Mammary epithelial cell (primary cell): ENCODE measurements at places on chromosomes 13 and 19. TPM values are rescaled to one million over a fixed set of nuclear protein-coding genes. Genes with fewer than 3 reads are reported as not detected.

The CDX2 gene
- not detected for total RNA-seq

DNA sequence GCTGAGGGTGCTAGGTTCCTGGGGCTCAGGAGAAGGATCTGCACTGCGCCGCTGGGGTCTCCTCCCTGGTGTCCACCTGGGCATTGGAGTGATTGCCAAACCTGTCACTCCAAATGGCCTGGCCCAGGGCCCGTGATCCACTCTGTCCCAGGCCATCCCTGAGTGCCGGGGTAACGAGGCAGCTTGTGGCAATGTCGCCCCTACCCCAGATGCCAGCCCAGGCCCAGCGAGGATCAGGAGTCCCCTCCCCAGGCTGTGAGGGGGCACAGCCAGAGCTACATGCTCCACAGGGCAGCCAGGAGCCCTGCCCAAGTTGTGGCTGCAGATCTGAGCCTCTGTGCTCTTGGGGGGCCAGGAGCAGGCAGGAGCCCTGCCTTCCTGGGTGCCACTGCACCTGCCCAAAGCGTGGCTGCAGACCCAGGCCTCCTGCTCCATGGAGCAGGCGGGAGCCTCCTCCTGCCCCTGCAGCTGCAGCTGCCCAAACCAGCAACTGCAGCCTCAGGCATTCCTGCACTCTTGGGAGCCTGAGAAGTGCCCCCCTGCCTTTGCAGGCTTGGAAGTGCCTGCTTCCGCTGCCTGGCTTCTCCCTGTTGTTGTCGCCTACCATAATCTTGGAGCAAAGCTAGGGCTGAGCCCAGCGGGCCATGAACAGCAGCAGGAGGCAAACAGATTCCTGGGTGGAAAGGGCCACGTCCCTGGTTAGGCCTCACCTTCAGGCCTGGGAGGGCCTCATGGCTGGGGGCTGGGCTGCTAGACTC lies 4.6 kb downstream of the IGFL4 start:
- DNase-seq, result no peak

GRCh38 chr13:27822873-27823311 lies 30.6 kb downstream of the GSX1 start:
- peak; percentile 30 for DNase-seq

GRCh38 chr19:10864538-10864899 lies 6.8 kb upstream of the CARM1 start:
- DNase-seq, result peak; percentile 47

The GATAD2A gene
- 109 and 111 TPM in 2 replicates for total RNA-seq

- DNase-seq, result no peak
Measured at GRCh38 chr19:20357921-20358320, 190.9 kb downstream of the ZNF486 start.

The UBE2L5 gene
- not detected in 2 replicates for total RNA-seq

- no peak for DNase-seq
Measured at GRCh38 chr19:33404506-33405253, 31.2 kb downstream of the CEBPG start.

DNA sequence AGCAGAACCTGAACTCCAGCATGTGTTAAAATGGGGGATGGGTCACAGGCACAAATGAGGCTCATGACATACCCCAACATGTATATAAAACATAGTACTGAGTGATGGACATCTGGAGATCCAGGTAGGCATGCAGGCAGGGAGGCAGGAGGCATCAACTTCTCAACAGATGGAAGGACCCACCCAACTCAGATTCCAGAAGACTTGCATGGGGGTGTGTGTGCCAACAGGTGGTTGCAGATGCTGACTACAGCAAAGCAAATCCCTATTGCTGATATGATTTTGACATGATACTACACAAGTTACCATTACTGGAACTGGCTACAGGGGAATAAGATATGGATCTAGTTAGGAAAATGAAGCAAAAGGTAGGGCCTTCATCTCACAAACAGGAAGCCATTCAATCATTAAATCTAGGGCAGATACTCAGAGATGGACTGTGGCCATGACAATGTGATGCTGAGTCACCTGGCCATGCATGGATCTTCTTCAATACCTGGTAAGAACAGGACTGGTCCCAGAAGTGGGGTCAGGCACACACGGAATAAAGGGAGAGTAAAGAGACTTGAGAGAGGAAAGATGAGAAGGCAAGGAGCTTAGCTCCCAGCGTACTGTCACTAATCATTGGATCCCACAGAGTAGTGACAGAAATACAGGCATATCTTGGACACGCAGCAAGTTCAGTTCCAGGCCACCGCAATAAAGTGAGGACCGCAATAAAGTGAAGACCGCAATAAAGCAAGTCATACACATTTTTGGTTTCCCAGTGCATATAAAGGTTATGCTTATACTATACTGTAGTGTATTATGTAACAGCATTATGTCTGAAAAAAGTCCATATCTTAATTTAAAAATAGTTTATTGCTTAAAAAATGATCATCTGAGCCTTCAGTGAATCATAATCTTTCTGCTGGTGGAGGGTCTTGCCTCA lies 91.3 kb downstream of the USP12 start:
- no peak for DNase-seq

GRCh38 chr13:60759499-60759898 lies 362.5 kb downstream of the TDRD3 start:
- DNase-seq, result no peak

DNA sequence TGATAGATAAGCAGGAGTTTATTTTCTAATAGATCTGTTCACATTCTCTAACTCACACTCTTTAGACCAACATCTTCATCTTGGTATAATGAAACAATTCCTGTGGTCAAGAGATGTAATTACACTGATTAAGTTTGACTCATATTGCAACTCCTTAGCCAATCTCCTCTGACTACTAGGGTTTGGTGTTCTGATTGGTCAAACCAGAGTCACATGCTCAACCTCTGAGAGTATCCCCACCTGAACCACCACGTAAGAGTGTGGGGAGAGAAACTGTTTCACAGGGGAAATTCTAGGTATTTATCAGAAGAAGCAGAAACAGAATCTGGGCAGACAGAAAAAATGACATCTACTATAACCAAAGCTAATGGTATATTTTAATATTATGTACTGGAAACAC lies 42.4 kb downstream of the UQCRFS1 start:
- no peak for DNase-seq

DNA sequence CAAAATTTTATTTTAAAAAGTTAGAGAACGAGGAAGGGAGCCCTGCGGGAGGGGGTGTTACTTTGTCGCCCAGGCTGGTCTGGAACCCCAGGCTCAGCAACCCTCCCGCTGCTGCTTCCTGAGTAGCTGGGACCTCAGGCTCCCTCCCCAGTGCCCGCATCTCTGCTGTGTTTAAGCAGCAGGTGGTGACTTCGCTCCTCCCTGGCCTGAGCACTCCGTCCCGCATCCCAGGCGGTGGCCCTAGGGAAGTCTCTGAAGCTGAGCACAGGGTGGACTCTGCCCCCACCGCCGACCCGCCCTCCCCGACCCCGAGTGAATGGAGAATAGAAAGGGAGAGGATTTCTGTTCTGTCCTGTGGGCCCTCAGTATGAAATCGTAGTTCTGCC lies 30.5 kb downstream of the ZNF701 start:
- no peak for DNase-seq

DNA sequence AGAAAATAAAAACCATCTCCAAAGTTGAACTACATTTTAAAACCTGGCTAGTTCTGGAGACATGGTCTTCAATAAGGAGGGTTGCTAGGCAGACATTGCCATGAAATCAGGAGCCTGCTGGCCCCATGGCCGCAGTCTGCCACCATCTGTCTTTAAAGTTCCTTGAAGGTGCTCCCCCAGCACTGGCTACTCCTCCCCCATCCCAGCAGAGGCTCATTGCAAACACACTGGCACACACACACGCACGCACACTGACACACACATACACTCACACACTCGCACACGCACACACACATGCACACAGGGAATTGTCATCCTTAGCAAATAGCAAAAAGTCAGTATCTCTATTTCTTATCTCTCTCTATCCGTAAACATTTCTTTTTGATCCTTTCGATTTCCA lies 68.4 kb downstream of the ZIC5 start:
- no peak for DNase-seq

DNA sequence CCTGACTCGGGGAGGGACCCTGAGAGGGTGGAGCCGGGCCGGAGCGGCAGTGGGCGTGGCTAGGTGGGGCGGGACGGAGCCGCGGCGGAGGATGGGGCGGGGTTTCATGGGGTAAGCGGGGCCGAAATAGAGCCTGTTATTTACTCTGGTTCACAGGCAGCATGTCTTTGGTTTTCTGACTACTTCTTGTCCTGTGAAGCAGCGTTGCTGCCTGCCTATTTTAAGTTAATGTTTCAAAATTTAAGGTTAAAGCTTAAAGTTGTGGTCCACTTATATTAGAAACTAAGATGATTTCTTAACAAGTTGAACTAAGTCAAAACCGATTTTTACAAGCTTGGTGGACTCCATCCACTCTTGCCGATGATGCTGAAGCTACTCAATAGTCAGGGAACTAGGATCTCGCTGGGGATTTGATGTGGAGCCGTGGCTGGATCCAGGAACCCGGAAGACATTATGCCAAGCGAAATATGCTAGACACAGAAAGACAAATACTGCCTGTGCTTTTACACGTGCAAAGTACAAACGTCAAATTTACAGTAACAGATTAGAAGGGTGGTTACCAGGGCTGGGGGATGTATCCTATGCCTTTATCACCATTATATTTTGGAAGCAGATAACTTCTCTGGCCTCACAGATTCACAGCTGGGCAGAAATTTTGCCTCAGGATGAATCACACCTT lies 433 bp upstream of the ZNF616 start:
- no peak for DNase-seq

The ZNF433 gene
- total RNA-seq, result 2.7 and 4.9 TPM in 2 replicates

- peak; percentile 80 for DNase-seq
Measured at GRCh38 chr13:33918199-33918932, 100.4 kb downstream of the RFC3 start.

GRCh38 chr19:30074096-30074495 lies 132.1 kb downstream of the URI1 start:
- DNase-seq, result no peak

DNA sequence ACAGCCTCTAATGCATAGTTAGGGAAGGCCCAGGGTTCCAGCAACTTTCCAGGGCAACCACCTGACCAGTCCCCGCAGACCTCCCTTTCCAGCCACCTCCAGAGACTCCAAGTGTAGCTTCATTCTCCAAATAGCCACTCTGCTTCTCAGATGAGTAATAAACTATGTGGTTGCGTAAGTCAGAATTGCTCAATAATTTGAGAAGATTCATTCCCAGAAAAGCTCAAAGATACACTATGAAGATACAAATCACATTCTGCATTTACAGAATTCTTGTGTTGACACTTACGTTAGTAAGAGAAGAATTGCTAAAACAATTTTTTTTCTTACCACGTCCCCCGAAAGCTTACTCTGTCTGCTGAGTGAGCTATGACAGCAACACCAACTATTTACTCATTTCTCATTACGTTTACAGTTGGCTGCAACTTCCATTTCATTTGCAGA lies 8.2 kb upstream of the LATS2 start:
- peak; percentile 85 for DNase-seq

GRCh38 chr13:50685491-50685890 lies 158.0 kb downstream of the DLEU7 start:
- DNase-seq, result peak; percentile 67

DNA sequence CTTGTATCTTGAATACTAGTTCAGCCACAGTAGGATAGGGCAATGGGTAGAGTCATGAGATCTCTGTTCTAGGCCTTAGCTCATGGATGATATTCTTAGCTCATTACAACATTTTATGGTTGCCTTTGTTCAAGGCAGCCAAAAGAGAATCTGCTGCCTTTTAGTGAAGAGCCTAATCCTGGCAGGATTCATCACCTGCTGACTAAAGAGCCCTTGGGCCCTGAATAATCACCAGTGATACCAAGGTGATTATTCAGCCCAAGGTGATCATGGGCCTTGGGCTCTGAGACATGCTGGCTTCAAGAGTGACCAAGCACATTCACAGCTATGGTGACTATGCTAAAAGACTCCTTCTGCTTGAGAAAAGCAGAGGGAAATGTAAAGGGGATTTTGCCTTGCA lies 143.3 kb upstream of the MYO16 start:
- DNase-seq, result peak; percentile 28

The TTYH1 gene
- total RNA-seq, result not detected in 2 replicates

The ZNF578 gene
- 1.2 TPM for total RNA-seq

- DNase-seq, result peak; percentile 50
Measured at GRCh38 chr19:13060233-13060963, 42.3 kb downstream of the LYL1 start.

- no peak for DNase-seq
Measured at GRCh38 chr13:31772231-31772630, 32.9 kb downstream of the RXFP2 start.

DNA sequence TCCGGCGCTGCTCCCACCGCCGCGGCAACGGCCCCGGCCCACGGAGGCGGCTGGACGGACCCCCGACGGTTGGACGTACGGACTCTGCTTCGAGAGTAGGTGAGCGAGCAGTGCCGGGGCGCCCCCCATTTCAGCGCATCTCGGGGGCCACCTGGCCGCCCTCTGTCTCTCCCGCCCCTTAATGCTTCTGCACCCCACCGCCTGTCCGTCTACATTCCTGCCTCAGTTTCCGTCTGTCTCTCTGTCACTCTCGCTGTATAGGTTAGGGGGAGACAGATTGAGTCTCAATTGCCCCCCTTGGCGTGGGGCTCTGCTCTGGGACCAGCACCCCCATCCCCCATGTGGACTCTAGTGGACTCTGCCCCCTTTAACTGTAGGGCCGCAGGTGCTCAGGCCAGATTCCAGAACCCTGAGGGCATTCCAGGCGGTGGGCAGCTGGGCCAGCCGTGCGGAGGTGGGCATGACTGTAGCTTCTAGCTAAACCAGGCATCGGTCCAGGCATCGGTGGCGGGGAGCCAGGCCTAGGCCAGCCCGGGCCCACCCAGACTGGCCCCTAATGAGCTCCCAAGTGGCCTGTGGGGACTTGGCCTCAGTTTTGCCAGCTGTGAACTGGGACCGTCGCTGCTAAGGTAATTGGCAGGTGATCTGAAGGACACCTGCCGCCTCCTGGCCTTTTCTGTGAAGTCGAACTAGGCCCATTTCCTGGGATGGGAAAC lies 373 bp downstream of the TNFAIP8L1 start:
- DNase-seq, result no peak

The ZFP28 gene
- 8.0 TPM for total RNA-seq

DNA sequence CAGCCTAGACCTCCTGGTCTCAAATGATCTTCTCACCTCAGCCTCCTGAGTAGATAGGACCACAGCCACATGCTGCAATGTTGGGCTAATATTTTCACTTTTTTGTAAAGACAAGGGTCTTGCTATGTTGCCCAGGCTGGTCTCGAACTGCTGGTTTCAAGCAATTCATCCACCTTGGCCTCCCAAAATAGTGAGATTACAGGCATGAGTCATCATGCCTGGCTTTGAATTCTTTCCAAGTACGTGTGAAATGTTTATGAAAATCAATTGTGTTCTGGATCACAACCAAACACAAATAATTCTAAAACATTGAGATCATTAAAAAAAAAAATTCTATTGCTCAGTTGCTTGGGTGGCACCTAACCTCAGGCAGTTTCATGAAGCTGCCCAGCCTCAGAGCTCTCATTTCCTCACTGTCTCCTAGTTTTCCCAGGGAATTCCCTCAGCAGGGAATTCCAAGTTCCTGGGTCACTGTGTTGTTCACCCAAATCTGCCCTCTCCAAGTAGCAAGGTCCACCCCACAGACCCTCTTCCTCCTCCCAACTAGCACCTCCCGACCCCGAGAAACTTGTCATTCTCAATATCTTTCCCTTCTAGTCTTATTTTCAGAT lies 44.8 kb downstream of the ING1 start:
- DNase-seq, result peak; percentile 19

The IGFL3 gene
- total RNA-seq, result 28.2 and 62.8 TPM in 2 replicates

GRCh38 chr13:112679381-112679780 lies 10.5 kb upstream of the ATP11A start:
- no peak for DNase-seq

GRCh38 chr19:5893907-5894703 lies 9.5 kb downstream of the NDUFA11 start:
- no peak for DNase-seq

- peak; percentile 32 for DNase-seq
Measured at GRCh38 chr13:111937777-111938311, 129.1 kb upstream of the SOX1 start.
